ENCODE measurements at places on chromosomes 11 and 22.

GRCh38 chr11:35590412-35590811 lies 27.8 kb upstream of the FJX1 start:
- no peak for DNase-seq

DNA sequence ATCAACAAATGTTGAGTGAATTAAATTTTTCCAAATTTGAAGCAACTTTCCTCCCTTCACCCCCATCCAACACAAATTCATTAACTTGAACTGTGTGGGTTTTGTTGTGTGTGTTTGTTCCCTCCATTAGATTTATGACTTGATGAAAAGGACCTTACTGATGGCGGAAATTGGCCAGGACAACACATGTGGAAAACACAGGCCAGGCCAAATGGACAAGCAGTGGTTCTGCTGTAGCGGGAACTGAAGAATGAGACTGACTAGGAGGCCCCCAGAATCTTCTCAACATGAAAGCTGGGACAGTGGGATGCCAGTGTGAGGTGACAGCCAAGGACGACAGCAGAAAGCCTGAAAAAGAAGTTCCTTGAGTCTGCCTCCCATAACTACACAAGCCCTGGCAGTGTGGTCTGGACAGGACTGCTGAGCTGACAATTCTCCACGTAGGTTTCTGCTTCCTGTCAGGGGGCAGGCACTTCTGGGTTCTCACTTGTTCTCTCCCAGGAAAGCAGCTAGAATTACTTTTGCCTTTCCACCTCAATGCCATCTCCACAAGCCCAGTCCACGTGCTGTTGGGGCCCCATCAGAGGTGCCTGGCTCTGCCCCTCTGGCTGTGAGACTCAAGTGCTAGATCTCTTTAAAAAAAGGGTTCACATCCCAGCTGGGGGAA lies 94.3 kb downstream of the ETS1 start:
- DNase-seq = no peak

GRCh38 chr11:112355726-112356125 lies 95.1 kb upstream of the PLET1 start:
- peak; percentile 32 for DNase-seq

GRCh38 chr22:50176850-50177536 lies 6.5 kb downstream of the PANX2 start:
- DNase-seq = no peak

DNA sequence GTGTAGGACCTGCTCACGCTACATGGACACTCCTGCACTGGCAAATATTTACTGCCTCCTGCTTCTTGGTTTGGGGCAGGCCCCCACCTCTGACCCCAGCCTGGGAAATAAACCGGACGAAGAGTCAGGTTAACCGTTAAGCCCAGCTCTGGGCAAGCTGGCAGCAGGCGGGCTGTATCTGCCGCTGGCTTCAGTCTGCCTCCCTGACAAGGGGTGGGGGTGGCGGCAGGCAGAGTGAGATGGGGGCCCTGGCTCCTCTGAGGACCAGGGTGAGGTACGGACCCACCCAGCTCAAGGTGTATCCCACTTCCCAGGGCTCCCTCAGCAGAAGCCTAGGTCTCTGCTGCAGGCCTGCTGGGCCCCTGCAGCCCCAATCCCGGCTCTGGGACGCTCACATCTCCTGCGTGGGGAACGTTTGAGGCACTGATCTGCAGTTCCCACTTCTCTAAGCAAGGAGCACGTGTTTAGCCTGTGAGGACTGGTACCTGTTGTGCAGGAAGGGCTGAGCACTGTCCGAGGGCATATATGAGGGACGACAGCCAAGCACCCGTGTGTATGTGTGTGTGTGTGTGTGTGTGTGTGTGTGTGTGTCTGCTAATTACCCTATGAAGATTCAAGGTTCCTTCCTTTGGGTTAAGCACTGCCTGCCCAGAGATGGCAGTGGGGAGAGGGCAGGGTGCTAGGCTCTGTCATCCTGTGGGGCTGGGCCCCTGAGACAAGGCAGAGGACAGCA lies 1.1 kb upstream of the LRRC75B start:
- DNase-seq = no peak

DNA sequence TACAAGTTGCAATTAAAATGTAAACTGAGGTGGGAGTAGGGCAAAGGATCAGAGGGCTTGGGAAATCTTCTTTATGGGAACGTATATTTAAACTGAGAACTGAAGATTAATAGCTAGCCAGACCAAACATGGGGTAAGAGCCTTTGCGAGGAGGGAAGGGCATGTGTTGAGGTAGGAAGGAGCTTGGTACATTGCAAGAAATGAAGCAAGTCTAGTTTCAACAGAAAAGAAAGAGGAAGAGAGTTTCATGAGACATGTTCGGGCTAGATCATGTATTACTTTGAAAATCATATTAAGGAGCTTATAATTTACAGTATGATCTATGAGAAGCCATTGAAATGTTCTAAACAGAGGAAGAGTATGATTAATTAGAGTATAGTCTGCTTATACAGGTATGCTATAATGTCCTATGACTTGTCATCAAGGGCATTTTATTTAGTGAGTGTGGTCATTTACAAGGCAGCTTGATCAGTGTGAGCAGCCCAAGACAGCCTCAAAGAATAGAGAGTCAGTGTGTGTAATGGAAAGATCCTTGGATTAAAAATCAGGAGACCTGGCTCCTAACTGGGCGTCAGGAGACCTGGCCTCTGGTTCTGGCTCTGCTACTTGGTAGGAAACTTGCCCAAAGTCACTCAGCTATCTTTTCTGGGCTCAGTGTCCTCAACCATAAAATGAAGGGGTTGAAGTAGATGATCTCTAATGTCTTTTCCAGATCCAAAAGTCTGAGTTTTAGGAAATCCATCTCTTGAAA lies 10.9 kb downstream of the GAS2 start:
- no peak for DNase-seq

DNA sequence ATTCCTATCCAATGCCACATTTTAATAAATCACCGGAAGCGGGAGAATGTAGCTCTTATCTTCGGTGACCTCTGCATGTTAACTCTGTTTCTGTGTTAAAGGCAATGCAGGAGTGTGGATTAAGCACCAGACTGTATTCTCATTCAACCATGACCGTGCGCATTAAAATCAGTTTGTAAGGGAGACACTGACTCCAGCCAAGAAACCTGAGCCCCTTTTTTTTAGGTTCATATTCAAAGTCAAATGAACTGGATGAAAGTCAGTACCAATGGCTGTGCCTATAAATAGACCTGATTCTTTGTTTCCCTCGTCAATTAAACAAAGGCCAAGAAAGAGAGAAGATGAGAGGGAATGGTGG lies 32.2 kb downstream of the C11orf91 start:
- DNase-seq = peak; percentile 71

DNA sequence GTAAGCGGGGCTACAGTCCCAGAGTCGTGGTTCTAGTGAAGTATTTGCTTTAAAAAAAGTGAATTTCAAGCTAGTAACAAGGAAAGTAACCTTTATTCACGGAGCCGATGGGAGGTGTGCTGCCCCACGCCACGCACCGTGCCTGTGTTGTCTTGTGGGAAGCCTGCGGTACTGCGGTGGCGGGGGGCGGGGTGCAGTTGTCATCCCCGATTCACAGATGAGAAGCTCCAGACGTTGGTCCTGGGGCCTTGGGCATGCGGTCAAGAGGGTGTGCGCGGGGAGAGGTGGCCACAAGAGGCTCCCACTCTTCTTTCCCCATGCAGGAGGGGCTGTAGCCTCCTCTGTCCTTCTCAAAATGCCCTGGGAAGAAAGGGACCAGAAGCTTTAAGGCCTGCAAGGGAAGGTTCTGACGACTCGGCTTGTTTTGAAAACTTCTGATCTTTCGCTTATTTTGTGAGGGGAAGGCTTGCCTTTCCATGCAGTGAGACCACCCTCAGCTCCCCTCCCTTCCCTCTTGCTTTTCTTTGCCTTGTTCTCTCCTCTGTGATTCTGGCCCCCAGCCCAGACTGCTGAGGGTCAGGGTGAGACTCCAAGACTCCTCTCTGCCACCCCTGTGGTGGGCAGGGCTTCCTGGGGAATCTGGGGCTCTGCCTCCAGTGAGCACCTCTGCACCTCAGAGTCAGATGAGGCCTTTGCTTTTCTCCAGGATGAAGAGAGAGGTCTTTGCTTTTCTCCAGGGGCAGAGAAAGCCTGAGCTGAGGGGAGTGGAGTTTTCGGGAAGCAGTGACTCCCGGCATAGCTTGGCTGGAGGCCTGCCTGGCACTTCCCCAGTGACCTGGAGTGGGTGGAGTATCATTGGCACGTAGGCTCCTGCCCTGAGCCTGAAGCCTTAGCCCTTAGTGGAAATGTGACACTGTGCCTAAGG lies 6.2 kb downstream of the GLB1L3 start:
- no peak for DNase-seq

DNA sequence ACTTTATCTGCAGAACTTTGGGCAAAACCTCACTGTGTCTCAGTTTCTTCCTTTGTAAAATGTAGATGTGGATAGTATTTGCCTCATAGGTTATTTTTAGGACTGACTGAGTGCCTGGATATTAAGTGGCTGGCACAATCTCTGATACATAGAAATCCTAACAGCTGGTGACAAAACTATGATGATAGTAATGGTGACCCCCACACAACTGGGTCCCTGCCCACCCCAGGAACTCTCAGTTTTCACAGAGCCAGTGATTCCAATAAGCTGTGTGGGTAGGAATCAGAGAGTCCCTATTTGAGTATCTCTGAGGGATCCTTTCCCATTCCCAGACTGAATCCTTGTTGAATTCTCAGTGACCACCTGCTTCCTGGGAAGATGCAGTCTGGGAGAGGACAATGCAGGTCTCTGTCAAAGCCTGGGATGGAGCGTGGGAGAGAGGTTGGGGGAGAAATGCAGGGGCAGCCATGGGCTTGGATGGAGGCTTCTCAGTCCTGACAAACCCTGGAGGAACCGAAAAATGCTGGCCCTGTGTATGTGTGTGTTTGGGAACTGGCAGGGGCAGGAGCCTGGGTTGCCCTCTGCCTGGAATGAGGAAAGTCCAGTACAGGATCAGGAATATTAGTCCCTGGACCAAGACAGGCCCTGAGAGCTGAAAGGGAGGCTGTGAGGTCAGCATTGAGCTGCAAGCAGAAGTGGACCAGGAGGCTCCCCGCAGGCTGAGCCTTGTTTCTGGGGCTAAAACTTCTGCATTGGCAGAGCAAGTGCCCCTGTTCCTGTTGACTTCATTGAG lies 6.1 kb upstream of the P2RY6 start:
- no peak for DNase-seq

GRCh38 chr11:68974421-68975194 lies 6.2 kb downstream of the MRGPRD start:
- DNase-seq = no peak

DNA sequence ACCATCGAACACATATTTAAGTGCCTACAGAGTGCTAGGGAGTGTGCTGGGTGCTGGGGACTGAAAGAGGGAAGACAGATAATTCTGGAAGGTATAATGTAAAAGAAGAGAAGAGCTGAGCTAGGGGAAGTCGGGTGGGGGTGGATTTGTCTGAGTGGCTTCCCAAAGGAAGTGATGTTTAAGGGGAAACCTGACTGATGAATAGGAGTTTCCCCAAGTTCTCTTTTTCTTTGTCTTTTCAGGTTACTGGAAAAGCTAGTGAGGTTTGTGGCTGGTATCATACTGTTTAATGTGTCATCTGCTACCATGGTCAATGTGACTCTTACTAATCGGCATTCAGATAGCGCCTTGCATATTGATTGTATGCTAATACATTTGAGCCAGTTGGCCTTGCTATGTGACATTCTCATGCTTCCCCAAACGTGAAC lies 151.6 kb upstream of the MTMR2 start:
- DNase-seq = no peak

DNA sequence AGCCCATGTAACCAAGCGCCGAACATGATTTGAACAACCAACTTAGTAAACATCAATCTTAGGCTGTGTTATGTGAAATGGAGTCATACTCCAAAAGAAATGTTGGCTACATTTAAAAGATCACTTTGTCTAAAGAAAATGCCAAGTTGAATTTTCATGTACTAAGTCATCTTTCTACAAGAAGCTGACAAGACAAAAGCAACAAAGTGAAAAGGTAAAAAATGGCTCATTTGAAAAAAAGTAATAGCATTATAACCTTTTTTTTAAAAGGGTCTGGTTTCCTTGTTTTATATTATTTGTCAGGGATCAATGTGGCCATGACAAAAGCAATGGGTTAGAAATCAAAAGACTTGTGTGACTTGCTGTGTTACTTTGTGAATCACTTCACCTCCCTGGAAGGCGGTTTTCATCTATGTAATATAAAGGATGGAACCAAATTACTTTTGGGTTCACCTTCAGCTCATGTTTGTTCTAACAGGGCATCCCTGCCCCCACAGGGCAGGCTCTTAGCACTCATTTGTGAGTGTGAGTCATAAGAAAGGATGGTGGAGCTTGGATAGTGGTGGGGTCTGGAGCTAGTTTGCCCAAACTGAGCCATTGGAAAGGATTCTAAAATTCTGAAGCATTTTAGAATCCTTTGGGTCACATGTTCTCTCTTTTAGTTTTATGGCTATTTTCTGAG lies 131.9 kb upstream of the MTMR2 start:
- no peak for DNase-seq

GRCh38 chr11:119103793-119104192 lies 2.1 kb upstream of the DPAGT1 start:
- DNase-seq = peak; percentile 42

- peak; percentile 28 for DNase-seq
Observed at GRCh38 chr11:119854521-119854920, 125.5 kb upstream of the NECTIN1 start.

DNA sequence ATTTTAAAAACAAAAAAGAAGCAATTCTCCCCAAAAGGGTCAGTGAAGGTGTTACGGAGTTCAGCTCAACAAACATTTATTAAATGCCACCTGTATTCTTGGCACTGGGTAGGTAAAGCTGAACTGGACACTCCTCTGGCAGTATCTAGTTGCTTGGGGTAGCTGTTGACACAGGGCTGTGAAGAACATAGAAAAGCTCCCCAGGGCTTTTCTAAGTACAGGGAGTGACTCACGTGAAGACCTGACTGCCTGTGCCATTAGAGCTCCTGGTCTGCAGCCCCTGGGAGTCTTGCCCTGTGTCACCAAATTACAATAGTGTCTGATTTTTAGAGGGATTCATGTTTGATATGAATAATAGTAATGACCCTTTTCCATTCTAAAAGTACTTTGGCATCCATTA lies 43.6 kb downstream of the COA4 start:
- DNase-seq = peak; percentile 6

- no peak for DNase-seq
Observed at GRCh38 chr11:34583818-34584217, 37.1 kb upstream of the EHF start.

DNA sequence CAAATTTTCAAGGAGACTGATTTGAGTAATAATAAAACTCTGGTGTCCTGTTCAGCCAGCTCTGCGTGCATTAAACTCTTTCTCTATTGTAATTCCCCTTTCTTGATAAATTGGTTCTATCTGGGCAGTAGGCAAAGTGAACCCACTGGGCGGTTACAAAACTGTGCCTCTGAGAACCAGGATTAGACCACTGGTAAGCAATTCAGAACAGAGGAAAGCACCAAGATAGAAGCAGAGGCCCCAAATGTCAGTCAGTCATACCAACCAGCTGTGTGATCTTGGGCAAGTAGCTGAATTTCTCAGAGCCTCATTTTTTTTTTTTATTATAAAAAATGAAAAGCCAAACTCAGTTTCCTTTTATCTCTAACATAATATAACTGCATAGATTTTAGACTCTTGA lies 54.9 kb downstream of the TRIM44 start:
- DNase-seq = no peak

DNA sequence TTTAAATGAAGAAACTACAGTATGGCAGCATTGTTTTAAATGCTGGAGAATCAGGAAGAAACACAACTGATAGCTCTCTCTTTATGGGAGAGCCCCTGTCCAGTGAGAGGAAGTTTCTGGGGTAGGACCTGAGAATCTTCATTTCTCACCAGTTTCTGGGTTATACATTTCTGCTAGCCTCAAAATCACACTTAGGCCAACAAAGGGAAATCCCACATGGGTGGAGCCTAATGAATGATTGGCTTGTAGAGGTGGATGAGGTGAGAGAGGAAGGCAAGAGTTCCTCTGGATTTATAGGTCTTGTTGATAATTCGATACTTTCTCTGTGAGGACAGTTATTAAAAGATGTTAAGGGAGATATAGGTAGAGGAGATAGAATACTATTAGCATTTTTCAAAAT lies 1397.3 kb upstream of the TENM4 start:
- DNase-seq = no peak

Measured in NCI-H2107 (cell line).